Kidney tubule cell (primary cell): ENCODE measurements at places on chromosomes 16 and 17.

DNA sequence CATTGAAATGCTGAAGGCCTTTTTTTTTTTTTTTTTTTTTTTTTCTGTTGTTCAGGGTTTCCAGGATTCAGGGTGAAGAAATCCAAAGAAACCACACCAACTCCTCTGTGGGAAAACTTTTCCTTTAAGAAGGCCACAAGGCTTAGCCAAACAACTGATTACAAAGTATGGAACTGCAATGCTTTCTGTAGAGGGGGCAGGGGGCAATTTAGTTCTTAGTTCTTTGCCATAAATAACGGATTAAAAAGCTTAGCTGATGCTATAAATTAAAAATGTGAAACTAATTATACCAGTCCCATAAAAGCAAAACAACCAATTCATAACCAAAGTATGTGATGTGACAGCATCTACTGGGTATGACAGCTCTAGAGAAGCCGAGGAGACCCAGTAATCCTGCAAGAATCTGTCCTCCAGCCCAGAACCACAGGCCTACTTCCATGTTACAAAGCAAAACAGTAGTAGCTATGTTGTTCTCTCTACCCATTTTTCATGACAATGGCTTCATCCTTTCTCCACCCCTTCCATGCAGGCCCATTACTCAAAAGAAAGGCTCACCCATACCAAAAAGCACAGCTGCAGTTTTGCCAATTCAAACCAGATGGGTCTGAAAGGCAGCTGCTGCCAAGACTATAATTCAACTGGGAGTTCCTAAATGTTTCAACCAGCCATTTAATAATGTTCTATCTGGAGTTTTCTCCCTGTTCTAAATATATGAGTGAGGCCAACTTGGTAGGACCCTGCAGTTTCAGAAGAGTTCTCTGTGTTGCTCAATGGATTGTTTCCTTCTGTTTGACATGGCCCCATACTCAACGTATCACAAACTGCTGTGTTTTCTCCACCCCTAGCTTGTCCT, 167.1 kb upstream of the ZFHX3 start:
- DNase-seq = peak; percentile 35

DNA sequence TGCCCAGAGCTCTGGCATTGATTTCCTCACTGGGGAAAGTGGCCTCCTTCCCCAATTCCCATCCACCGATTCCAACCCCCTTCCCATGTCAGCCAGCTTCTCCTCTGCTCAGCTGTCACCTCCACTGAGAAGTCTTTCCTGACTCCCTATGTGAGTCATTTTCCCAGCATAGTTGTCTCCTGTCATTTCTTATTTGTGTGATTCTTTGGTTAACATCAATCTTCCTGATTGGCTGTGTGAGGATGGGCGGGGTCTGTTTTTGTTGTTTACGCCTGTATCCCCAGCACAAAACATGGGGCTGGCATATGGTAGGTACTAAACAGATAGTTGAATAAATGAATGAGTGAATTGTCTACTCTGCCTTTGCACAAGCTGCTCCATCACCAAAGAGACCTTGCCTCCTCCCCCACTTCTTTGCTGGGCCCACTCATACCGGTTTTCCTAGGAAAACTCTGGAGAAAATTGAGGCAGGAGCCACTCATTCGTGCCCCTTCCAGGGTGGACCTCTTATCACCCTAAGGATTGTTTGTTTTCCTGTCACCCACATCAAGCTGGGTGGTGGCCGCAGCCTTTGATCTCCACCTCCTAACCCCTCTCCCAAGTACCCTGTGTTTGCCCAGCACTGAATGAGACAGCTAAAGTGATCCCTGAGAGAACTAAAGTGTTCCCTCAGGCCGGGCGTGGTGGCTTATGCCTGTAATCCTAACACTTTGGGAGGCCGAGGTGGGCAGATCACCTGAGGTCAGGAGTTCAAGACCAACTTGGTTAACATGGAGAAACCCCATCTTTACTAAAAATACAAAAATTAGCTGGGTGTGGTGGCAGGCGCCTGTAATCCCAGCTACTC, 1.2 kb upstream of the GRB7 start:
- peak; percentile 49 for DNase-seq

DNA sequence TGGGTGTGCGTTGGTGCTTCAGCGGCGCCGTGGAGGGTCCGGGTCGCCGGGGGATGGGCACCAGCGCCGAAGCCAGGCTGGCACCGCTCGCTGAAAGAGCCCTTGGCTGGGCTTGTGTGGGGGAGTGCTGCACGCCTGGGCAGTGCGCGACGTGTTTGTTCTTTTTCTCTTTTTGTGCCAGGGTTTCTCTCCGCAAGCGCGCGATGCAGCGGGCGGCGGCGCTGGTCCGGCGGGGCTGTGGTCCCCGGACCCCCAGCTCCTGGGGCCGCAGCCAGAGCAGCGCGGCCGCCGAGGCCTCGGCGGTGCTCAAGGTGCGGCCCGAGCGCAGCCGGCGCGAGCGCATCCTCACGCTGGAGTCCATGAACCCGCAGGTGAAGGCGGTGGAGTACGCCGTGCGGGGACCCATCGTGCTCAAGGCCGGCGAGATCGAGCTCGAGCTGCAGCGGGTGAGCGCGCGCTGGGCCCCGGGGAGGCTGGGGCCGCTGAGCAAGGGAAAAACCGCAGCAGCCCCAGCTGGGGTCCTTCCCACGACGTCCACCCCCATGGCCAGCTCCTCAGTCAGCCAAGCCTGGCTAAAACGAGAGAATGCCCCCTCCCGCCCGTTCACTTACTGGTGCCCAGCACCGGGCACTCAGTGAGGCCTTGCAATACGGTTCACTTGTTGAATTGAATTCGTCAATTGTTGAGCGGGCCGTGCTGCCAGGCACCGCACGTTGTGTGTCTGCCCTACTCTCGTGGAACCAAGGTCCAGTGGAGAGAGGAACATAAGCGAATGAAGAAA, 541 bp downstream of the GPT2 start:
- DNase-seq = peak; percentile 32

GRCh38 chr16:12168074-12169000, 191.8 kb downstream of the SNX29 start:
- no peak for DNase-seq

GRCh38 chr16:85457366-85457765, 155.8 kb upstream of the GSE1 start:
- DNase-seq = peak; percentile 45

- no peak for DNase-seq
Observed at GRCh38 chr16:84567286-84567962, 50.5 kb downstream of the COTL1 start.

DNA sequence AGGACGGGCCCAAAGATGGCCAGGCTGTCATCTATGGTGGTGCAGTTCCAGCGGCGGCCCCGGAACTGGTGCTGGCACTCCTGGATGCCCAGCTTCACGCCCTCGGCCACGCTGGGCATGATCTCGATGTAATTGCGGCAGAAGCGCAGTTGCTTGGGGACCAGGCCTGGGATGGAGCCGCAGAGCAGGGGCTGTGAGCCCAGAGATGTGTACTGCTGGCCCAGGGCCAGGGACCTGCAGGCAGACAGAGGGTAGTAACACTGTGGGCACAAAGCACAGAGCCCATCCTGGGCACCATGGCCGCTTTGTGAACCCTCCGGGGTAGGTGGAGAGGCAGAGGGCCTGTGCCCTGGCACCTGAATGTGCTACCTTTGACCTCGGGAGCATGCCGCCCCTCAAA, 44.8 kb downstream of the WNT3 start:
- no peak for DNase-seq

DNA sequence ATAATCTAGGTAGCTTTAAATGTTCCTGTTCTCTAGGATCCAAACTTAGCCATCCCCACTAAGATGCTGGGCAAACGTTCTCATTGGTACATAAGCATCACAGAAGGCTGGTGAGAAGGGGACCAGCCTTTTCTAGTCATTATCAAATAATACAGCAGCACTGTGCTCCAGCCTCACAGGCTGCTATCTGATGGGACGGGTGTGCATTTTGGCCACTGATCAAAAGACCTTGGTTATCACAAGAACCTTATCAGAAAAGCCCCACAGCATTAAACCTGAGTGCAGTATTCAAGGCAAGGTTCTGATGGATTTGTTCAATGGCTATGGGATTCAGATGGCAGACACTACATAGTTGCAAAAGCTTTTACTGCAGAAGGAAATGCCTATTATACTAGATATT, 19.1 kb upstream of the KPNB1 start:
- DNase-seq = no peak

DNA sequence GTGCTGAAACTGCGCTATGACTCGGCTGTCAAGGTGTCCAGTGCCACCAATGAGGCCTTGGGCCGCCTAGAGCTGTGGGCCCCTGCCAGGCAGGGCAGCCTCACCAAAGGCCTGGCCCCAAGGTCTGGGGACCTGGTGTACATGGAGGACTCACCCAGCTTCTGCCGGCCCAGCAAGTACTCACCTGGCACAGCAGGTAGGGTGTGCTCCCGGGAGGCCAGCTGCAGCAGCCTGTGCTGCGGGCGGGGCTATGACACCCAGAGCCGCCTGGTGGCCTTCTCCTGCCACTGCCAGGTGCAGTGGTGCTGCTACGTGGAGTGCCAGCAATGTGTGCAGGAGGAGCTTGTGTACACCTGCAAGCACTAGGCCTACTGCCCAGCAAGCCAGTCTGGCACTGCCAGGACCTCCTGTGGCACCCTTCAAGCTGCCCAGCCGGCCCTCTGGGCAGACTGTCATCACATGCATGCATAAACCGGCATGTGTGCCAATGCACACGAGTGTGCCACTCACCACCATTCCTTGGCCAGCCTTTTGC, 25.0 kb downstream of the WNT9B start:
- peak; percentile 39 for DNase-seq

- no peak for DNase-seq
Observed at GRCh38 chr17:2796164-2797125, at the start of gene RAP1GAP2. Gene RAP1GAP2 (plus strand): TSS chr17:2796438. CDS start chr17:2796528, 90 bp downstream.

GRCh38 chr17:19401321-19402010, 9.6 kb upstream of the RNF112 start:
- no peak for DNase-seq

DNA sequence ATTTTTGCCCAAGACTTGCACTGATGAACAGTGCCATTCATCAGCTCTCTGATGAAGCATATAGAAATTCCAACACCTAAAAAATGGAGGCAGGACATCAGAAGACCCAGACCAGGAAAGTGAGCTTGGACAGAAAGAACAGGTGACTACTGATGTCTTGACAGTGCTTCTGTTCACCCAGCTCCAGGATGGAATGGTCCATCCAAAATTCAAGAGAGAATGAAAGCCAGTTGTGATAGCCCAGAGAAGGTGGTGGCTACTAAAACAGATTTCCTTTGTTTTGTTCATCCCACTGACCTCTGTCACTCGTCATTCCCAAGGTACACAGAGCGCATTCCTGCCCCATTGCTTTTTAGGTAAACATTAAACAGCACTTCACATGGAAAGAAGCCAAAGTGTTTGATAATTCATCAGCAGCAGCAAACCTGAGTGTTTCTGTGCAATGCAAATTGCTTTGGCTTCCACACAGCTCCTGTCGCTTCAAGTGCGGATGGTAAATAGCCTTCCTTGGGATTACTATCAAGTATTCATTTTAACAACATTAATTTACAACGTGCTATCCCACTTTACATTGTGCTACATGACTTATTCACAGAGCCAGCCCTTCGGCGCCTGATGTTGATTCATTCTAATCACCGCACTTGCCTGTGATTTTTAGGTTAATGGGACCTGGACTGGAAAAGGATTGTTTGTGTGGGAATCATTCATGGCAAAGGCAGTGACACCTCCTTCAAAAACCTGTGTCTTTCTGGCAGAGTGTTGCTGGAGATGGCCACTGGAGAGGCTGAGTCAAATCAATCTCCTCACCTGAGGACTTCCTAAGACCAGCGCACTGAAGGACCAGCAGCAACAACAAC, 65.1 kb upstream of the TOX3 start:
- peak; percentile 95 for DNase-seq

DNA sequence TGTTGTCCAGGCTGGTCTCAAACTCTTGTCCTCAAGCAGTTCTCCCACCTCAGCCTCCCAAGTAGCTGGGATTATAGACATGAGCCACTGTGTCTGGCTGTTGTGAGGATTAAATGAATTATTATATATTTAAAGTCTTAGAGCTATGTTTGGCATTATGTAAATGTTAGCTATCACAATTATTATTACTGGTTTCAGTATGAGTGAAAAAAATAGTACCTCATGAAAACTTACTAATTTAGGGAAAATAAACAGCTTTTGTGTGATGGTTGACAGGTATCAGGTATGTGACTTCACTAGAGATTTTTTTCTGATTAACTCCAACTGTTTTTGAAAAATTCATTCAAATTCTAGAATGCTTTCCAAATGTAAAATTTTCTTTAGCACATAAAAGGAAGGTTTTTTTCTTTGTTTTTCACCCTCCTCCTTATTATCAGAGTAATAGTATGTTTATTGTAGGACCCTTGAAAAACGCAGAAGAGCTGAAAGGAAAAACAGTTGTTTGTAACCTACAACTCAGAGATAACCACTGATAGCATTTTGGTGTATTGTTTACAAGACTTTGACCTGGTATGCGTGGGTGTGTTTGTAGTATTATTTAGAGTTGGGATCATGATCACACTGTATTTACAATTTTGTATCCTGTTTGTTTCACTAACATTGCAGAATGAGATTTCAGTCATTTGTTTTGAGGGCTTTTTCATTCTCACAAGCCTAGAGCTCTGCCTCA, 13.2 kb downstream of the NLK start:
- no peak for DNase-seq

GRCh38 chr16:66298571-66299120, 67.8 kb upstream of the CDH5 start:
- no peak for DNase-seq

GRCh38 chr17:9894231-9894630, 10.8 kb downstream of the RCVRN start:
- no peak for DNase-seq

GRCh38 chr16:84932681-84933080, 78.7 kb downstream of the ZDHHC7 start:
- DNase-seq = no peak

- no peak for DNase-seq
Observed at GRCh38 chr17:59373882-59374495, 42.5 kb downstream of the YPEL2 start.

GRCh38 chr17:21295036-21295952, 10.8 kb downstream of the MAP2K3 start:
- DNase-seq = peak; percentile 36

GRCh38 chr17:22161376-22161775, 469.1 kb downstream of the KCNJ18 start:
- DNase-seq = no peak

DNA sequence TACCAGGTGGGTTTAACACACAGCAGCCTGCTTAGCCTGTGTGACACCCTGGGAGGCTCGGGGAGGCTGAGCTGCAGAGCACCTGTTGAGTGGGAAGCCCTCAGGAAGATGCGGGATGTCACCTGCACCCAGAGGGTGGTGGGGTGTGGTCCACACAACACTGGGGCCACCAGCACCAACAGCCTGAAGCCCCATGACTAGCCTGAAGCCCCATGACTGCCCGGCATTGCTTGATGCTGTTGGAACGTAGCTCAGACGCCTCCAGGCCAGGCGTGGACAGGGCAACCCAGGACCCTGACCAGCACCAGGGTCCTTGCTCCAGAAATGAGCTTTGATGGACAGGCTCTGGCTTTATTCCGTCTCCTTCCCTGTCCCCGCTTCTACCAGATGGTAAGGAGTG, 76.3 kb upstream of the ZNF469 start:
- DNase-seq = no peak
